Uterus (tissue), 4 donors: ENCODE measurements at places on chromosomes 6 and 20. TPM values are rescaled to one million over a fixed set of nuclear protein-coding genes. Genes with fewer than 3 reads are reported as not detected.

DNA sequence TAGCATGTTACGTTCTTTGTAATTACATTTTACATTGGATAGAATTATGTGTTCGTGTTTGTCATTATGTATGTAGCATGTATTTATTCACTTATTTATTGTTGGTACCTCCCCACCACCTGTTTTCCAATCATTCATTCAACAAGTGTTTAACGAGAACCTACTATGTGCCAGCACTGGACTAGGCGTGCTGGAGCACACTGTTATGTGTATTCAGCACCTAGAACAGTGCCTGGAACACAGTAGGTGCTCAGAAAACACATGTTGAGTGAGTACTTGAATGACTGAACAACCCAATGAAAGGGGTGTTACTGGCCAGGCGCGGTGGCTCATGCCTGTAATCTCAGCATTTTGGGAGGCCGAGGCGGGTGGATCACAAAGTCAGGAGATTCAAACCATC lies 11.3 kb downstream of the ETV7 start:
- H3K4me1 ChIP-seq, result no peaks in the 10 kb centered on the region
- no peaks in the 10 kb centered on the region for H3K36me3 ChIP-seq
- DNase-seq, result no peak
- no peak overlapping the region for H3K27ac ChIP-seq
- no peaks in the 10 kb centered on the region for H3K27me3 ChIP-seq

SAMD5 gene
- 4.1 TPM for total RNA-seq

- DNase-seq, result no peak
- no peaks in the 10 kb centered on the region for H3K27me3 ChIP-seq
- no peaks in the 10 kb centered on the region for H3K36me3 ChIP-seq
- no peak overlapping the region for H3K27ac ChIP-seq
- H3K4me3 ChIP-seq, result no peak overlapping the region
- H3K4me1 ChIP-seq, result no peaks in the 10 kb centered on the region
Observed at GRCh38 chr20:25324412-25324811, 66.2 kb downstream of the ABHD12 start.

- no peaks in the 10 kb centered on the region for H3K27me3 ChIP-seq
- H3K36me3 ChIP-seq, result no peaks in the 10 kb centered on the region
- H3K4me3 ChIP-seq, result no peak overlapping the region
- no peaks in the 10 kb centered on the region for H3K4me1 ChIP-seq
- no peak overlapping the region for H3K27ac ChIP-seq
Observed at GRCh38 chr6:162615016-162615705, 112.4 kb downstream of the PRKN start.

SOX18 gene
- 16.7 TPM for total RNA-seq

DNA sequence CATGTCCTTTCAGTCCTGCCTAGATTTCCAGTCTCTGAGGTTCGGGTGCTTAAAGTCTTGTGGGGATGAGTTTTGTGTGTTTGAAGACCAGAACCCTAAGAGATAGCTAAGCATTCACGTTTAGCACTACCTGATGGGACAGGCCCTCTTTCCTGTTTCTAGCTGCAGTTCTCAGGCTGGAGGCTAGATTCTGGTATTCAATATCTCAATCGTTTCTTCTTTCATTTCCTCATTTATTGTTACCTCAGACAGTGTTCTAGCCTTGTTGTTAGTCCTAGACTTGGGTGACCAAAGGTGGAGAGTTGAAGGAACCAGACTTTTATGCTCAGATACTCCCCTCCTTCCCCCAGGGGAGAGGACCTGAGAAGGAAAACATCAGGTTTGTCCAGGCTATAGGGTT lies 16.8 kb downstream of the CEP250 start:
- no peak overlapping the region for H3K4me3 ChIP-seq
- no peaks in the 10 kb centered on the region for H3K27me3 ChIP-seq
- no peak overlapping the region for H3K27ac ChIP-seq

GRCh38 chr6:75349262-75349984 lies 64.8 kb upstream of the TMEM30A start:
- H3K36me3 ChIP-seq, result no peaks in the 10 kb centered on the region
- peak overlapping the region; percentile 15 for H3K4me3 ChIP-seq
- peak; percentile 40 for DNase-seq
- no peaks in the 10 kb centered on the region for H3K4me1 ChIP-seq
- no peaks in the 10 kb centered on the region for H3K27me3 ChIP-seq
- H3K27ac ChIP-seq, result peak overlapping the region; percentile 68

SLC22A2 gene
- total RNA-seq, result not detected

DNA sequence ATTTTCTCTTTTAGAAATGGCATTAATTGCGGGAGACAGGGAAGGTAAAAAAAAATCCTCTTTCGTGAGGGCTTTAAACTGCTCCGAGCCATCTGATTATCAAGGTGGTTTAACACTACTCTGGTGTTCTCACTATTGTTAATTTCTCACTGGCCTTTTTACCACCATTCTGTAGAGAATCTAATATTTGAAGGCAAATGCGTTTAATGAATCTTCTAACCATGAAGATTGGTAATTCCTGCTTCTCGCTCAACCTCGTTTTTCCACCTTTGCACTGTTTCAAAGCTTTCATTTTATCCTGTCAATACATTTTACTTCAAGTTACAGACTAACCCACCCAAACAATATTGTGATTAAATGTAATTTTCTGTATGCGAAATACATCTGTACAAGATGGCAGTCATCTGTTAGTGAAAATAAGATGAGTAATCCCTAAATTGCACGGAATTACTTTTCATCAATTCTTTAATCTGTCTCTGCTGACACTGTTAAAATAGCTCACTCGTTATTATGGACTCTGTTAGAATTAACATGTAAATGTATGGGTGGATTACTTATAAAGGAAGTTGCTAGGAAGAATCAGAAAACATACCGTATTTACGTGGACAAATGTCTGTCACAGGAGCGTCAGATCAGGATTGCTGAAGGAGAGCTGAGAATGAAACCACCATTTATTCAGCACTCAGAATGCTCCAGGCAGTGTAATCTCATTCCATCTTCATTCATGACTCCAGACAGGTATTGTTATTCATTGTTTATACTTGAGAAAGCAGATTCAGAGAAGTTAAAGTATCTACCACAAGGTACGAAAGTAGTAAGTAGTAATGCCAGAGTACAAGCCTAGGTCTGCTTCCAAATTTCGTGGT lies 1.1 kb upstream of the LCA5 start:
- H3K27ac ChIP-seq, result peak overlapping the region; percentile 92
